ENCODE measurements at places on chromosomes 4 and X. TPM values are rescaled to one million over a fixed set of nuclear protein-coding genes. Genes with fewer than 3 reads are reported as not detected.

TNMD gene
- polyA plus RNA-seq: not detected

CLDN22 gene
- 0.07 TPM for polyA plus RNA-seq

PNMA3 gene
- not detected for polyA plus RNA-seq

TMEM150C gene
- polyA plus RNA-seq: 0.24 TPM

PLXNB3 gene
- 6.9 TPM for polyA plus RNA-seq

FAM47A gene
- polyA plus RNA-seq: not detected

PDLIM5 gene
- 119 TPM for polyA plus RNA-seq

Measured in HepG2 (cell line).